ENCODE measurements at places on chromosomes 2 and 18. TPM values are rescaled to one million over a fixed set of nuclear protein-coding genes. Genes with fewer than 3 reads are reported as not detected.

The DNAJC27 gene
- 1.5 TPM for total RNA-seq

The B3GNT2 gene
- 7.1 TPM for total RNA-seq

The REG3G gene
- not detected for total RNA-seq

The CRYGD gene
- total RNA-seq, result not detected

The FBLN7 gene
- total RNA-seq, result 0.49 TPM

The SPC25 gene
- 12.7 TPM for total RNA-seq

The CFAP53 gene
- 0.38 TPM for total RNA-seq

The CD207 gene
- not detected for total RNA-seq

The MBP gene
- total RNA-seq, result 17.1 TPM

The TLX2 gene
- total RNA-seq, result not detected

The PID1 gene
- 3.4 TPM for total RNA-seq

The GPR39 gene
- total RNA-seq, result 4.7 TPM

The PROM2 gene
- total RNA-seq, result 1.0 TPM

The TTC39C gene
- 28.1 TPM for total RNA-seq

The TMEFF2 gene
- 0.13 TPM for total RNA-seq

The MEIS1 gene
- total RNA-seq, result 7.7 TPM

The NCKAP5 gene
- total RNA-seq, result 0.98 TPM

The ALK gene
- not detected for total RNA-seq

The LINC00305 gene
- not detected for total RNA-seq

The CFAP210 gene
- under 0.01 TPM for total RNA-seq

Measured in mesangial cell (primary cell).